ENCODE measurements at places on chromosomes 6 and 20.

DNA sequence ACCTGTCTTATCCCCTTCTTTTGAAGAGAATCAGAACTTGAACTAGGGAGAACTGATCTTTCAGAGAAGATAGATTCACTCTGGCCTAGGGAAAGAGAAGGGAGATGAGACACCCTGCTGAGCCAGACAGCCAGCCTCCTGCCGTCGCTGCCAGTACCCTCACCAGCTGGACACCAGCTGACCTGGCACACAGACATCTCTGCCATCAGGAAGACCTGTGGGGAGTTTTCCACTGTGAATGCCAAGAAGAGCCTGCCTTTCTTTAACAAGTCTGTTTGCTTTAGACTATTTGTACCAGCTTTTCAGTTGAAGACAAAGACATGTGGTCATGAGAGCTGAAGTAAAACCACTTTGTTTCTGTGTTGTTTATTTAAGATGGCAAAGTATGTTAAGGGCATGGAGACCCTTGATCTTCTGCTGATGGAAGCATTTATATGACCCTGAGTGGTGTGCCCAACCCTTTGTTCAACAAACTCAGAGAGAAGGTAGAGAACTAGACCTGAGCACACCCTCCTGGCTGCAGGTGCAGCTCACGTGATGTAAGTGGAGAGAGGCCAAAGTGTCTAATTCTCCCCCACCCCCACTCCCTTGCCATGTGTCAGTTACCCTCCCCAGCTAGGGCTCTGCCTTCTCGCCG, 82.3 kb upstream of the SLC24A3 start:
- no peak for DNase-seq

DNA sequence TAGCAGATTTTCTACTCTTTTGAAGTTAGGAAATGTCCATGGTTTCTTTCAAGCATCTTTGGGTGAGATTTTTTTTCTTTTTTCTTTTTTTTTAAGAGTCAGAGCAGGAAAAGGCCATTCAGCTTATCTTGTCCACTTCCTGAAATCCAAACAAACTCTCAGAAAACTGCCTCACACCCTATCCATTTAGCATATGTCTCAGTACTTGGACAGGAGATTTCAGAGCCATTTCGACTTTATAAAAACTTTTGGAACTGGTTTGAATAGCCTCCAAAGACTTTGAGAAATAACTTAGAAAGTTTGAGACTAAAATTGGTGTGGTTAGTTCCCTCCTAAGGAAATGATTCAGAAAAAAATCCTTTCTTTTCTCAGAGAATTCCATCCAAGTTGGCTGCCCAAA, 125.1 kb downstream of the MYLK4 start:
- no peak for DNase-seq

GRCh38 chr6:169665289-169665688, 36.5 kb downstream of the WDR27 start:
- DNase-seq: no peak

GRCh38 chr20:46752728-46753127, 43.3 kb downstream of the SLC2A10 start:
- DNase-seq: no peak

GRCh38 chr20:36736451-36737182, 9.3 kb downstream of the NDRG3 start:
- DNase-seq: no peak

DNA sequence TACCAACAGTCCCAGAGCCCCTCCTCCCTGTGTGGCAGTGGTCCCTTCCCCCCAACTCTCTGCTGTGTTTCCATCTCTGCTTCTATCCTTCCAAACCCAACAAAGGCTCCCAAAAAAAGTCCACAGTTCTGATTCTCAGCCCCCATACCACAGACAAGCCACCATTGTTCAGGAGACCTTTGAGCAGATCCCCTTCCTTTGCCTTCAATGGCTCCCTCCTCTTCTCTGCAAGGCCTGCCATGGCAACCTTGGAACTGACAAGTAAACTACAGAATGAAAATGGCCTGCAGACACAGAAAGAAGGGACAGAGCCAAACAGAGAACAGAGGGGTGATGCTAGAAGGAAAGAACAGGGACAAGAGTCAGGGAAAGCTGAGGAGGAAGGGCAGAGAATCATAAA, 23.2 kb downstream of the OR2H2 start:
- DNase-seq: no peak

DNA sequence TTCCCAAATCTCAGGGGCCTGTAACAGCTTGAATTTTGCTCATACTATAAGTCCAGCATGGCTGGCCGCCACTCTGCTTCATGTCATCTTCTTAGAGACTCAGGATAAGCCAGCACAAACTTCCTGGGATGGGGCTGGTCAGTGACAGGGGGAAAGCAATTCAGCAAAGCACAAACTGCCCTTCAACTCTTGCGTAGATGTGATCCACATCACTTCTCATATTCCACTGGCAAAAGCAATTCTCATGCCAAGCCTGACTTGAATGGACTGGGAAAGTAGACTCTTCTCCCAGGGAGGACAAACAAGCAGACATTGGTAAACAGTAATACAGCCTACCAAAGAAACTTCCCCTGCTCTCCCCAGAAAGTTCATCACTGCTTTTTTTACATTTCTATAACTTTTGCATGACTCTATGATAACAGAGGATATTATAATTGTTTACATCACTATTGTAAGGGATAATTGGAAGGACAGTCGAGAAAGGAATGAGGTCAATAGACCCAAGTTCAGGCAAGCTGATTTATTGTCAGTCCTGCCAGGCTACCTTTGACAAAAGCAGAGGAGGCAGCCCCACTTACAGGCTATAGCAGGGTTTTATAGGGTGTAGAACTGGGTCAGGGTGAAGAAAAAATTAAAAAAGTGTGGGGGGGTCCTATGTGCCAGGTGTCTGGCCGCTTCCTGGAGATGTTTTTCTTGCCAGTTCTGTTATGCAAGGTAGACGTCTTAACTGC, 37.4 kb downstream of the RBM24 start:
- DNase-seq: no peak

DNA sequence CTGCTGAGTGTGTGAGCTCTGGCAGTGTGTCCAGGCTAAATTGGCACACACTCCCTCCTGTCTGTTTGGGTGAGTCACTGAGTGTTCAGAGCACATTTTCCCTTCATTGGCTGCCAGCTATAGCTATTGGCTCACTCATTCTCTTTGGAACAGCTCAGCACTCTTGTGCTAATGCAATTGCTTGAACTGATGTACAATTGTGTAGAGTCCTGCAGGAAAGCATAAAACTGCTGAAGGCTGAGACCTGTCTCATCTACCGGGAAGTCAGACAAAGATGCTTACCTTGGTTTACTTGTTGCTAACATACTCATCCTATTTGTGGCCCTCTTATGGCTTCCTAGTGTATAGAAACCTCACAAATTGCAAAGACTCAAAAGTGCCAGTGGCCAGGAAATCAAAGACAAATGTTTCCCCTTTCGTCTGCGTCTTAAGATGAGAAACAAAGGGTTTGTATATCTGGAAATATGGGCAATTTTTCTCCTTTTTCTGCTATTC, 351.0 kb downstream of the BCKDHB start:
- DNase-seq: no peak

GRCh38 chr20:62622877-62623487, 19.3 kb upstream of the SLCO4A1 start:
- no peak for DNase-seq

- DNase-seq: no peak
Observed at GRCh38 chr6:135226537-135226936, 45.4 kb downstream of the MYB start.

DNA sequence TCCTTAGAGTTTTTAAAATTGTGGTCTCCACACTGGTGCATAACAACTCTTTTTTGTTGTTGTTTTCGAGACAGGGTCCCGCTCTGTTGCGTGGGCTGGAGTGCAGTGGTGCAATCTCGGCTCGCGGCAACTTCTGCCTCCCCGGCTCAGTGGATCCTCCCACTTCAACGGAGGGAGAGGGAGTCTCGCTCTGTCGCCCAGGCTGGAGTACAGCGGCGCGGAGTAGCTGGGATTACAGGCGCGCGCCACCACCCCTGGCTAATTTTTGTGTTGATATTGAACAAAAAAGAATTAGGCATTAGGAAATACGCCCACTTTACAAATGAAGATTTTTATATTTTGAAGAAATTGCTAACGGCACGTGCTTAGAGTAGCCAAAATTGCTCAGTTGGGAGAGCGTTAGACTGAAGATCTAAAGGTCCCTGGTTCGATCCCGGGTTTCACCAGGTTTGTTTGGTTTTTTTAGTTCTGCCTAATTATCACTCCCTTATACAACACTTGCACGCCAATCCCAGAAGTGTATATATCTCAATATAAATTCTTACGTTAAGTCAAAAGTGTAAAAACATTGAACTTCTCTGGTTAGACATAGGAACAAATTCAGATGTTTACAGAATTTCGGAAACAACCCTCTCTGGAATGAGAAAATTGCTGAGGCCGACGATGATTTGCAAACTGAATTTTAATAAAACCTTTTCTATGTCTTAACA, 159.6 kb downstream of the TRIM27 start:
- no peak for DNase-seq

DNA sequence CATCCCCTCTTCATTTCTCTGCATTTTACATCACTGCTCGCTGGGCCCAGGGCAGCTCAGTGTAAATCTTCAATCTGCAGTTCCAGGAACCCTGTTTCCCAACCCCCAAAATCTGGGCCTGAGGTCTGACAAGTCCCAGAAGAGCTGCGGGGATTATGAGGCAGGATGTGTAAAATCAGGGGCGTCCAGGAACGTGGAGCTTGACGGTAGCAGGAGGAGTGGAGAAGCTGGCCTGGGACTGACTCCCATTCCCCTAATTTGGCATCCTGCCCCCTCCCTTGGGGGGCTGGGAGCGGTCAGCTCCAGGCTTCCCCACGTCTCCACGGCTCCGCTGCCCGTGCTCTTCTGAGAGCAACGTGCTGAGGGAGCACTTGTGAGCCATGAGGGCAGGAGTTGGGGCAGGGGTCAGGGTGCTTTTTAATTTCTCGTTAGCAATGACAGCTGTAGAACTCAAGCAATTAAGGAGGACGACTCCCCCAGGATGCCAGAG, 23.4 kb upstream of the VEGFA start:
- no peak for DNase-seq

GRCh38 chr6:122609881-122610689, at the start of gene PKIB:
Gene PKIB, plus strand, starts transcription at chr6:122610405. Its CDS starts 107,390 bp downstream, at chr6:122717795.
- DNase-seq: no peak

GRCh38 chr6:76697585-76697984, 625.1 kb upstream of the IMPG1 start:
- no peak for DNase-seq

GRCh38 chr6:83092756-83093399, 25.4 kb downstream of the DOP1A start:
- no peak for DNase-seq
